ENCODE measurements at places on chromosomes 3 and 15.

DNA sequence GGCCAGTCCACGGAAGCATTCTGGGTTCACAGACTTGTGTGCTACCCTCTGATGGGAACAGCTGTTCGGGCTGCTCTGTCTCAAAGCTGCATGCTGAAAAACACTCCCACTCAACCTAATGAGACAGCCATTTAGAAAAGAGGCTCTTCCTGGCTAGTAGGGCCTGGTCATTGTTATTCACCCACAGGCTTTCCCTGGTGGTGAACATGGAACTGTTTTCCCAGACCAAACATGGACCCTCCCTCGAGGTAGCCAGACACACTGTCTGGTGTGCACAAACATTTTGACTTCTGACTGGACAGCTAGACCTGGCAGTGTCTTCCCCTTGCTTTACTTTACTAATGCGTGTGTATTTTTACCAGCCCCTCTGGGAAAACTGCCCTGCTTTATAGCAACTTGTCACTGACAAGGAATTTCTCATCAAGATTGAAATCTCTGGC lies 39.0 kb downstream of the MECOM start:
- no peak for DNase-seq

DNA sequence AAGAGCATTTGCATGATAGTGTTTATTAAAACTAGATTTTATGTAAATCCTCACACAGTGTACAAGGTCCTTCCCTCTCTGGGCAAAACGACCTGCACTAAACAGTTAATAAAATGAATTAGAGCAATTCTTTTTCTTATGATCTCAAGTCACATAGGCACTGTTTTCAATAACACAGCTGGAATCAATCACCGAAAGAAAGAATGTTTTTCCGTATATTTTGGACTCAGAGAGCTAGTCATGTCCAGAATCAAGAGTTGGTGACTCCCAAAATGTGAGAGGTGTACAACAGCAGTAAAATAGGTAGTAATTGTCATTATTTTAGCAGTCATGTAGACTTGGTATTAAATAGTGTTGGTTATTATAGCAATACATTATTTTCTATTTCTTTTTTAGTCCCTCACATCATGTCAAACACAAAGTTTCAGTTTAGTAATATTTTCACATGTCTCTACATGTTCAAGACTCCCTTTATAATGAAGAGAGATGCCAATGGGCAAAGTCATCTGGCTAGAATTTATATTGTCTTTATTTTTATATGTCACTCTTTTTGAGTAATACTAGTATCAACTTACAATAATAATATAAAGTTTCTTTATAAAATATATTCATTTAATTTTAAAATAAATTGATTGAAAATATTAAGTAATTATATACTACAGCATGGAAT lies 448.6 kb upstream of the CDIN1 start:
- DNase-seq, result no peak

- DNase-seq, result no peak
Observed at GRCh38 chr15:85854345-85855097, 59.8 kb upstream of the KLHL25 start.

DNA sequence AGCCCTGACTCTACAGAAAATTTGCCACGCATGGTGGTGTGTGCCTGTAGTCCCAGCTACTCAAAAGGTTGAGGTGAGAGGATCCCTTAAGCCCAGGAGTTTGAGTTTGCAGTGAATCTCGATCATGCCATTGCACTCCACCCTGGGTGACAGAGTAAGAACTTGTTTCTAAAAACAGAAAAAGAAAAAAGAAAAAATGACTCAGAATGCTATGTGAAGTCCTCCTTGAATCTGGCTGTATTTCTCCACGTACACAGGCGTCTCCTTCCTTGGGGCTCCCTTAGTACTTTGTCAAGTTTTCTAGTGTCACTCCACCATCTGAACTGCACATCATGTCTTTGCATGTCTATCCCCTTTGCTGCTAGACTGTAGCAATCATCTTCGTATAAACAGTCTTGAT lies 104.4 kb downstream of the LMLN start:
- DNase-seq, result no peak

DNA sequence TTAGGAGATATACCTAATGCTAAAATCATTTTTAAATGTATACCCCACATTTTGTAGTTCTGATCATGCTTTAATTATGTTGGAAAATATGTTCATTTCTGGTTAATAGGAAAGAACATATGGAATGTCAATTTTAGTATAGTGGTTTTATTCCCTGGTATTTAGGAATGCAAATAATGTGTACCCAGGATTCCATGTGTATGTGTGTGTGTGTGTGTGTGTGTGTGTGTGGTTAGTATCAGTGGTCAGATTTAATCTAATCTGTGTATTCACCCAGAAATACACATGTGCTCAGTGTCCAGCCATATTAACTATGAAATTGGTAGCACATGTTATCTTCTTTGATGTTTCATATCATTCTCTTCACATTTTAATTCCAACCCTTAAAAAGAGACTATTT lies 233.5 kb upstream of the DCBLD2 start:
- DNase-seq, result no peak

- no peak for DNase-seq
Observed at GRCh38 chr3:12828751-12829150, 12.6 kb downstream of the RPL32 start.

DNA sequence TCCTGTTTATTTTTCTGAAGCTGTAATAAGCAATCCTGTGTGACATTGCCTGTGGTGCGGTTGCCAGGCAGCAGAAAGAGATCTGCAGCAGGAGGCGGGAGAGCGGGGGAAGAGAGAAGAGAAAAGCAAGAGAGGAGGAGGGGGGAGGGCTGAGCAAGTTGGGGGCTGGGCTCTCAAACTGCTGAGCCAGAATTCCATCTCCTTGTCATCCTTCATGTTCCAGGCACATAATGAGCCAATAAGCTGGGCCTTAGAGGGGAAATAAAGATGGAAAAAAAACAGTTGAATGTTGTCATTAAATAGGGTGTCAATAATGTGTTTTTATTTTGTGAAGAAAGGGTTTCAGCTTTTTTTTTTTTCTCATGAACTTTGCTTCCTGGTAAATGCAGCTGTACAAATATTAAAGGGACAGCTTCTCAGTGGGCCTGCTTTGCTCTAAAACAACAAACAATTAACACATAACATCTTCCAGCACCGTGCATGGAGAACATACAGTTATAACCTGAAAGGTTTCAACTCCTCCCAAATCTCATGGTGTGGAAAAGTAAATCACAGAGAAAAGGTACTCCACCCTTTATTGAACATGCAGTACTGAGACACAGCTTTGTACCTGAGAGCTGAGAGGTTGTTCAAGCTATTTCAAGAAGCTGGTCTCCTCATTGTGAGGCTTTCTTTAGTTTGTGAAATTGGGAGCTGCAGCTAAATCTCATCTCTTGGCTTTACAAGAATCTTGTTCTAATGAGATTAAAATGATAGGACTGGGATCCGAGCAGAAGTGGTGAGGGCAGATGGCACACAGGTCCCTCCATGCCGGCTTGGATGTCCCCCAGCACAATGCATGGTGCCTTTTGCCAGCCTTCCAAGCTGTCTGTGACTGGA lies 451.1 kb upstream of the KCNMB2 start:
- DNase-seq, result peak; percentile 16

DNA sequence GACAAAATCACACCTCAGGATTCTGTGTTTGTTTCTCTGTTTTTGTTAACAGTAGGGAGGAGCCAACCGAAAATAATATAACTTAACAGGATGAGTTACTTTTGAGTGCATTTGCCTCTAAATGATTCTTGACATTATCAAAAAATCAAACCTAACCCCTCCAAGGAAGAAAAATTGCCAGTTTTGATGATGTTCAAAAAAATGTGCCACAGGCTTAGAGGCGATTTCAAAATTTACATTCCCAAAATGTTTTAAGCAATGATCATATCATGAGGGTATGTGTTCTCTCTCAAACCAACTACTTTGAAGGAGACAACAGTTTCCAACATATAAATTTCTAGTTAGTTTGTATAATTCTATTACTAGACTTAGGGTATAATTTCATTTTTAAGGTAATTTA lies 6.7 kb downstream of the VGLL3 start:
- DNase-seq, result no peak

GRCh38 chr15:98753726-98754656 lies 105.7 kb downstream of the IGF1R start:
- no peak for DNase-seq
